WTC11 (cell line): ENCODE measurements at places on chromosomes 2 and 18. TPM values are rescaled to one million over a fixed set of nuclear protein-coding genes. Genes with fewer than 3 reads are reported as not detected.

DNA sequence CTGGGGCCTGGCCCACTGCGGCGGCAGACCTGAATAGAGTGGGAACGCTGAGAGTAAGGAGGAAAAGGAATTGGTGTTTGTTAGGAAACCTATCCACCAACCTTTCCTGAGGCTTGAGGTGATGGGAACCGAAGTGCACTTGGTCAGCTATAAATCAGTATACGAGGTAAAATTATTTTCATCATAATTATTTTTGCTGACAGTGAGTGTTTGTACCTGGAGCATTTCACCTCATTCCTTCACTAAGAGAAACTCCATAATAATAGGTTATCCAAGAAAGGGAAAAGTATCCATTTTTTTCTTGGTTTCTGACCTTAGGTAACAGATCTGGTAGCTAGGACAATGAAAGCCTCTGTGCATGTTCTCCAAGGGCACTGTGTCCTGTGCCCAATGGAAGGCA is 138.6 kb upstream of the RGPD4 start:
- no peak for DNase-seq

GRCh38 chr18:23568281-23569138 is 17.8 kb downstream of the NPC1 start:
- DNase-seq = no peak

DNA sequence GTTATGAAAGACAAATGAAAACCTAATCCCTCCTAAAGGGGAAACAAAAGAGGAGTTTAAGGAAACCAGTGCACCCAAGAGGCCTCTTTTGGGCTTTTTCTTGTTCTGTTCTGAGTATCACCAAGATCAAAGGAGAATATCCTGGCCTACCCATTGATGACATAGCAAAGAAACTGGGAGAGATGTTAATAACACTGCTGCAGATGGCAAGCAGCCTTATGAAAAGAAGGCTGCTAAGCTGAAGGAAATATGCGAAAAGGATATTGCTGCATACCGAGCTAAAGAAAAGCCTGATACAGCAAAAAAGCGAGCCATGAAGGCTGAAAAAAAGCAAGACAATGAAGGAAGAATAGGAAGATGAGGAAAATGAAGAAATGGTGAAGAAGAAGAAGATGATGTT is 23.6 kb upstream of the STAT4 start:
- DNase-seq = no peak

GRCh38 chr2:101109451-101110118 is 41.6 kb downstream of the TBC1D8 start:
- no peak for DNase-seq

Gene MOCOS
- 4.2 to 5.3 TPM (median 4.8 TPM) in 3 replicates for total RNA-seq

Gene ABHD1
- 0.31 to 0.62 TPM (median 0.53 TPM) in 3 replicates for total RNA-seq

Gene COL6A3
- total RNA-seq = 2.6 to 4.4 TPM (median 3.9 TPM) in 3 replicates
